ENCODE measurements at places on chromosomes 4 and X. TPM values are rescaled to one million over a fixed set of nuclear protein-coding genes. Genes with fewer than 3 reads are reported as not detected.

Gene TCEAL5
- not detected for total RNA-seq

Gene SPARCL1
- total RNA-seq = not detected

Gene CT45A2
- not detected for total RNA-seq

Gene IQCM
- not detected for total RNA-seq

Gene SRPX2
- 45.4 TPM for total RNA-seq

Gene GNRHR
- total RNA-seq = not detected

Gene GAGE1
- total RNA-seq = not detected

Gene CORIN
- total RNA-seq = not detected

Gene F8A2
- total RNA-seq = not detected

Gene NSDHL
- 38.1 TPM for total RNA-seq

Gene LANCL3
- 2.2 TPM for total RNA-seq

Gene TXK
- total RNA-seq = 2.8 TPM

Gene TRPC3
- not detected for total RNA-seq

Gene STARD8
- total RNA-seq = 0.47 TPM

Gene EREG
- 422 TPM for total RNA-seq

Gene CFAP47
- total RNA-seq = 1.0 TPM

Gene TCEANC
- 1.7 TPM for total RNA-seq

Gene CENPVL3
- not detected for total RNA-seq

Gene TMEM128
- 15.1 TPM for total RNA-seq

Gene PARM1
- 6.5 TPM for total RNA-seq

Gene CABS1
- not detected for total RNA-seq

Gene BEX2
- total RNA-seq = 2.5 TPM

Gene DKC1
- 112 TPM for total RNA-seq

Gene INTU
- total RNA-seq = 4.8 TPM

Gene SEC24B
- 20.4 TPM for total RNA-seq

Gene PABPC1L2B
- not detected for total RNA-seq

Gene EXOC1L
- not detected for total RNA-seq

Gene KLB
- 0.09 TPM for total RNA-seq

Gene CFP
- 1.2 TPM for total RNA-seq

Gene S100P
- total RNA-seq = 365 TPM

Gene RBPJ
- 56.3 TPM for total RNA-seq

Gene SLIT2
- total RNA-seq = 3.8 TPM

Gene FAT4
- total RNA-seq = 4.6 TPM

Gene CLIC2
- total RNA-seq = 0.59 TPM

Gene OPRPN
- total RNA-seq = not detected

Gene OPN1MW
- not detected for total RNA-seq

Gene TEX13D
- total RNA-seq = not detected

Gene TSPAN5
- 4.4 TPM for total RNA-seq

Gene AADAT
- 13.8 TPM for total RNA-seq

Gene FAM53A
- 5.3 TPM for total RNA-seq

Gene AFF2
- 0.17 TPM for total RNA-seq

Gene DSPP
- total RNA-seq = not detected

Gene SULT1E1
- 2.4 TPM for total RNA-seq

Gene TLR10
- total RNA-seq = not detected

All from Calu3 (cell line).